ENCODE measurements at places on chromosomes 7 and 10. TPM values are rescaled to one million over a fixed set of nuclear protein-coding genes. Genes with fewer than 3 reads are reported as not detected.

EBLN1 gene
- not detected for total RNA-seq

GDF10 gene
- not detected for total RNA-seq

FRG2B gene
- total RNA-seq, result not detected

HOXA13 gene
- 0.70 TPM for total RNA-seq

SHOC2 gene
- 17.2 TPM for total RNA-seq

PIK3CG gene
- total RNA-seq, result 2.1 TPM

MGMT gene
- total RNA-seq, result 0.61 TPM

GNAT3 gene
- total RNA-seq, result not detected

SSC4D gene
- total RNA-seq, result 0.23 TPM

EPO gene
- total RNA-seq, result not detected

CALCR gene
- not detected for total RNA-seq

GRID2IP gene
- total RNA-seq, result not detected

SFTPD gene
- total RNA-seq, result not detected
